Activated CD4-positive, CD25-positive, alpha-beta regulatory T cell treated with anti-CD3 and anti-CD28 coated beads, Interleukin-2, amount 50 U/mL, for 24 hours (primary cell): ENCODE measurements at places on chromosomes 5 and 9.
A peak's percentile ranks its signal among the peaks of the same experiment; 100 is the strongest.

GRCh38 chr5:155512329-155512728, 498.8 kb downstream of the KIF4B start:
- ATAC-seq = no peak

DNA sequence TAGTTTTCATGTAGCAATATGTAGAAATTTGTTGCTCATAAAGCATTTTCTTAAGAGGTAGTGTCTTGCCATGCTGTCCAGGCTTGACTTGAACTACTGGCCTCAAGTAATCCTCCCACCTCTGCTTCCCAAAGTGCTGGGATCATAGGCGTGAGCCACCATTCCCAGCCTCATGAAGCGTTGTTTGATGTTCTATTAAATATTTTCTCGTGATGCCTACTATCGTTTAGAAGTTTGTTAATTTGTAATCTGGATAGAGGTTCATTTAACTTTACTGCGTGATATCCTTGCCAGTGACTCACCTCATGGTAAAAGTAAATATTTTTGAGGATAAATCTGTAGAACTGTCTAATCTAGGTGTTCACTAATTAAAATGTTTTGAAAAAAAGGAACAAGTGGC, 82.6 kb downstream of the VCAN start:
- no peak for ATAC-seq

DNA sequence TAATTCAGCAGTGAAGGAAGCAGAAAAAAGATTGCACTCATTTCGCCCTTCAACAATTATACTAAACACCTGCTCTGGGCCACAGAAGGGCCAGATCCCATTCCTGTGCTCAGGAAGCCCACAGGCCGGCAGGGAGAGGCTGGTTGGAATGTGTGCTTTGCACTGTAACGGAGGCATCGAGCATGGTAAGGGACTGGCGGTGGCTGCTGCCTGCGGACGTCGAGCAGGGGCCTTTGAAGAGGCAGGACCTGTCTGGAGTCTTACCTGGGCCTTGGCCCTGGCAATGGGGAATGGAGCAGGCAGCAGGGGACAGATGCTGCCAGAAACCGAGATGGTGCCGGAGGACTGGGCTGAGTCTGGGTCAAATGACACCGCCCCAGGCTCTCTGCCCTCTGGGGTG, 97.8 kb downstream of the KCNIP1 start:
- ATAC-seq = no peak

GRCh38 chr9:19231126-19231903, 822 bp downstream of the DENND4C start:
- peak; percentile 8 for ATAC-seq

GRCh38 chr5:157130925-157131324, 11.7 kb downstream of the MED7 start:
- no peak for ATAC-seq

DNA sequence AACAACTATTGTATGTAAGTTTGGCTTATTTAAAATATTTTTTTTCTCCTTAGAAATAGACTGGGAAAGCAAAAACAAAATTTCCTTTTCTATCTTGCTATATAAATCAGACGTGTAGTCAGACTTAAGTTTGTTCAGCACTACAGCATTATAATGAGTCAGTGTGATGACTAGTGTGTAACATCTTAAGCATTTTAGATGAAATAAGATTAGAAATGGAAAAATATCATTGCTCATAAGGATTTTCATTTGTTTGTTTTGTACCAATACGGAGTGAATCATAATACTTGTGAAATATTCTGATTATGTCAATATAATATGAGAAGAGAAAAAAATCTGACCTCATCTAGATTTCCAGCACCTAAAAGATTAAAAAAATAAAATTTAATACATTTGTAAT, 64.7 kb upstream of the RICTOR start:
- peak; percentile 70 for ATAC-seq

DNA sequence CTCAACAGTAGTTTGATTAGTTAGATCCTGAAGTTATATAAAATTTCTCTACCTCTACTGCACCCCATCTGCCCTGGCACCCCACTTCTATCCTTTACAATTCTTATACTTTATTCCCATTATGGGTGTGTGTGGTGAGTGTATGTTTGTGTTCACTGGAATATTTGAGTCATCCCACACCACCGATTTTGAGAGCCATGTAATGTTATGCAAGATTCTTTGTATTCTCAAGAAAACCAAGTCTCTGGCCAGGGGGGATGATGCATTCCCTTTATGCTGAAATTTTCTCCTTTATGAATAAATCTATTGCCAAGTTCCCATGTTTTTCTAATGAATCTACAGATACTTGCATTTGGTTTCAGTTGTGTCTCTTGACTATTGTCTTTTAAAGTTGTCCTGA, 266.8 kb downstream of the ARHGEF28 start:
- no peak for ATAC-seq

DNA sequence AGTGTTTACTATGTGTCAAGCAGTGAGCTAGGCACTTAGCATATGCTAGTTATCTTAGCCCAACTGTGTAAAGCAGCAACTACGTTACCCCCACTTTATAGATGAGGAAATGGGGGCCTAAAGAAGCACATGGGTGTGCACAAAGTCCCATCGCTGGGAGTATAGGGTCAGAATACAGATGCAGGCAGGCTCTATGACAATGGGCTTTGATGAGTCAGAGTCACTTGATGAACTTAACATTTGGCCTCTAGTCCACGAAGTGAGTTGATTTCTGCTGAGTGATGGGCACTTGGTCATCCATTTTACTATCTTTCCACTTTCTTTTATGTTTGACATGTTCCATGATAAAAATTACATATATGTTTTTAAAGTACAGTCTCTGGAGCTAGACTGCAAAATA, 204.3 kb downstream of the TRIM32 start:
- no peak for ATAC-seq

GRCh38 chr5:104370523-104370922, 807.9 kb upstream of the NUDT12 start:
- no peak for ATAC-seq

DNA sequence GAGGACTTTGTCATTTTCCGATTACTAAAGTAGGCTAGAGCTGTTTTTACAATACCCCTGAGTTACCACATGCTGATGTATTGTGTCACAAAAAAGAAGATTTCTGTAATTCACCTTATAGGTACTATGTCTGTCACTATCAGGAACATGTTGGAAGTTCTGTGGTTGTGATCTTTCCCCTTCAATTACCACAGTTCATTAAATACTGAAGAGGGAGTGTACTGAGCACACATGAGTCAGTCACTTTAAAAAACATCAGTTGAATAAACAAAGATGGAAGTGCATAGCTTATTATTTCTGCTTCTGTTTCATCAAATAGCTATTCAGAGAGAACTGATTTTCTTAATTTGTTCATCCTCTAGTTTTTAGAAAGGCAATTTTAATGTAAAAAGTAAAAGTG, 31.7 kb downstream of the AP3S1 start:
- no peak for ATAC-seq

DNA sequence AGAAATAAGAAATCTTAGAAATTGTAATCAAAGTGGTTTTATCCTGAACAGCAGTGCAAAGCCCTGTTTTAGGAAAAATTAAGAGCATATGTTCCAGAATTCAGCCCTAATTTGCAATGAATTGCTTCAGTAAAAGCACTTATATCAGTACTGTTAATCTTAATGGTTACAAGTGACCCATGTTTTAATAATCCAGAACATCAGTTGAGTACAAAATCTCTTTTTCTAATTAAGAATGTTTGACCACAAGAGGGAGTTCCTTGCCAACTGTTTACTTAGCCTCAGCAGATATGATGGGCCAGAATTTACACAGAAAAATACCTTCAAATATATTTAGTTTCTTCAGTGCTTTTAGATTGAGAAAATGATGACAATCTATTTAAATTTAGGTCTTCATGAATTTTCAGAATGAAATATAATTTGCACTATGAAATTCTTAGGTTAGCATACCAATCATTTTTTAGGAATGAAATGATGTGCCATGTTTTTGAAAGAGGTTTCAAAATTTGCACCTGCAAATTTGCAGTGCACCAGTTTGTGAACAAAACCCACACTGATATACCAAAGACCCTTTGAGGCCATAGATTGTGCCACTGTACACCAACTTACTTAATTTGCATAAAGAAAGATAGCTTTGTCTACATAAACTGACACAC, 926.3 kb upstream of the ARRDC3 start:
- ATAC-seq = no peak

GRCh38 chr5:52013523-52013922, 630.3 kb downstream of the ISL1 start:
- no peak for ATAC-seq
